ENCODE measurements at places on chromosomes 5 and 9. TPM values are rescaled to one million over a fixed set of nuclear protein-coding genes. Genes with fewer than 3 reads are reported as not detected.

Gene TNFSF15
- 0.05 TPM for total RNA-seq

DNA sequence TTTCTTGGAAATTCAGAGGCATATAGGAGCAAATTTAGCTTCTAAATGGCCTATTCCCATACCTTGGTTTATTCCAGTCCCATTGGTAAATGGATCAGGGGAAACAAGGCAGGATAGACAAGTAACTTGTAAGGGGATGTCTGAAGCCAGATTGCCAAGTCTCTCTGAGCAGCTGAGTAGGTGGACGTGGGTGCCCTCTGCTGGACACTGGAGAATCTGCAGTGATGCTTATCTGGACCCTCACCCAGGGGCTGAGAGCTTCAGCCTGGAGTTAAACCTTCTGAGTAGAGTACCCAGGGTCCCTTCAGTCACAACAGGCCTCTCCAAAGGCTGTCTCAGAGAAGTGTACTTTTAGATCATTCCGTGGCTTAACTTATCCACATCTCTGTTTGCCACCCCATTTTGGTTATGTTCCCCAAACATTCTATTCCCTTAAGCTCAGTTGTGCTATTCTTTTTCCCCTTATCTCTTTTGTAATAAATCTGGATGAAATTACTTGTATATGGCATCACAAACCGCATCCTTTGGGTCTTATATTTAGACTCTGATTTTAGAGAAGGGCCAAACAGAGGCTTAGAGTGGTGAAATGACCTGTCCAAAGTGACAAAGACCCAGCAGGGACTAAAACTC, 218.3 kb upstream of the GLRA1 start:
- DNase-seq, result peak; percentile 39

- DNase-seq, result no peak
These were observed 8.6 kb upstream of the PTGES start for GRCh38 chr9:129761293-129761900.

DNA sequence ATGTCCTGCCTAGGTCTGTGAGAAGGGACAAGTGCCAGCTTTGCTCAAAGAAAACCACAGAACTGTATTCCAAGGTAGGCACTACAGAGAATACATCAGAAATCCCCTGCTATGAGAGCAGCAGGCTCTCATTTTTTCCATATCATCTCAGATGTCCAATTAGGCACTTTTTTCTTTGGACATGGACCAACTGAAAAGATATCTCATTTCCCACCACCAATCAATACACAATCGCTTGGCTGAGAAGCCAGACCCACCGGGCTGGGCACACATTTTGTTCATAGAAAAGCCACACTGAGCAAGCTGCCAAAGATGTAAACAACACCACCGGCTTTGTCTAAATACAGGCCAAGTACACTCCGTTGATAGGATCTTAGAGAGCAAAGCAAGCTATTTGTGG, 25.9 kb downstream of the STOM start:
- DNase-seq, result no peak

GRCh38 chr9:34589636-34590380, at the start of gene CNTFR:
Gene CNTFR (minus strand): TSS chr9:34589724. CDS start chr9:34568981, 20,743 bp downstream.
- no peak for DNase-seq

DNA sequence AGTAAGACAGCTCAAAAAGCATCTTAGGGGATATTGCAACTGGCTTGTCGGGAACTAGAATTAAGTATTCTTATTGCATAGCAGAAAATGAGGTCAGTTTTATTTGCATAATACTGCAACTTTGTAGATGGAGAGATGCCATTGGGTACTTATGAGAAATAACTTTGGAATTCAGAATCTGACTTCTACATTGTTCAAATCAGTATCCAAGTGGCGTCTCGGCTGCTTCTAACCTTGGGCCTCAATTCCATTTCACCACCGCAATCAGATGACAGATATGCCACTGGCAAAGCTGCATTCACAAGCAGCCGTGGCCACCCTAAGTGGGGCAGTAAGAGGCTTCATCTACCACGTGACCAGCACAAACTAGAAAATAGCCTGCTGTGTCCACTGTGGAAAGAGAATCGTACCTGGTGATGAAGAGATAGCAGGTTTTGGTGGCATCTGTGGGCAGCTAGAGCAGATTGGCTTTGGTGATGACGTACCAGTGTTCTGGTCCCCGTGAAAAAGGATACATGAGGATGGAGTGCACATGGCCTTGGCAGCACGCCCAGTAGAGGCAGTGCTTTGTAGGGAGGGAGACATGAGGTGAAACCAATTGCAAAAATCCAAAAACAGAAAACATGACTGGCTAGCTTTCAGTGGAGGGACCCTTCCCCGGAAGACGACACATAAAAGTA, 116.6 kb downstream of the KLHL3 start:
- DNase-seq, result no peak

DNA sequence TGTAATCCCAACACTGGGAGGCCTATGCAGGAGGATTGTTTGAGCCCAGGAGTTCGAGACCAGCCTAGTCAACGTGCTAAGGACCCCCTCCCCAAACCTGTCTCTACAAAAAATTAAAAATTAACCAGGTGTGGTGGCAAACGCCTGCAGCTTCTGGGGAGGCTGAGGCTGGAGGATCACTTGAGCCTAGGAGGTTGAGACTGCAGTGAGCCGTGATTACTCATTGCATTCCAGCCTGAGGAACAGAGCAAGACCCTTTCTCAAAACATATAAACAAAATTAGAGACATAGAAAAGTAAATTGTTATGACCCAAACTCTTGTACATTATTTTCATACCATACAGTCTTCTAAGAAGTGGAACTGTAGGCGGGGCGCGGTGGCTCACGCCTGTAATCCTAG, 1.1 kb downstream of the GPR107 start:
- no peak for DNase-seq

Gene NDST1
- total RNA-seq, result 13.7 TPM

GRCh38 chr9:107833295-107833694, 343.7 kb upstream of the KLF4 start:
- no peak for DNase-seq

Gene TCF7
- 405 TPM for total RNA-seq

DNA sequence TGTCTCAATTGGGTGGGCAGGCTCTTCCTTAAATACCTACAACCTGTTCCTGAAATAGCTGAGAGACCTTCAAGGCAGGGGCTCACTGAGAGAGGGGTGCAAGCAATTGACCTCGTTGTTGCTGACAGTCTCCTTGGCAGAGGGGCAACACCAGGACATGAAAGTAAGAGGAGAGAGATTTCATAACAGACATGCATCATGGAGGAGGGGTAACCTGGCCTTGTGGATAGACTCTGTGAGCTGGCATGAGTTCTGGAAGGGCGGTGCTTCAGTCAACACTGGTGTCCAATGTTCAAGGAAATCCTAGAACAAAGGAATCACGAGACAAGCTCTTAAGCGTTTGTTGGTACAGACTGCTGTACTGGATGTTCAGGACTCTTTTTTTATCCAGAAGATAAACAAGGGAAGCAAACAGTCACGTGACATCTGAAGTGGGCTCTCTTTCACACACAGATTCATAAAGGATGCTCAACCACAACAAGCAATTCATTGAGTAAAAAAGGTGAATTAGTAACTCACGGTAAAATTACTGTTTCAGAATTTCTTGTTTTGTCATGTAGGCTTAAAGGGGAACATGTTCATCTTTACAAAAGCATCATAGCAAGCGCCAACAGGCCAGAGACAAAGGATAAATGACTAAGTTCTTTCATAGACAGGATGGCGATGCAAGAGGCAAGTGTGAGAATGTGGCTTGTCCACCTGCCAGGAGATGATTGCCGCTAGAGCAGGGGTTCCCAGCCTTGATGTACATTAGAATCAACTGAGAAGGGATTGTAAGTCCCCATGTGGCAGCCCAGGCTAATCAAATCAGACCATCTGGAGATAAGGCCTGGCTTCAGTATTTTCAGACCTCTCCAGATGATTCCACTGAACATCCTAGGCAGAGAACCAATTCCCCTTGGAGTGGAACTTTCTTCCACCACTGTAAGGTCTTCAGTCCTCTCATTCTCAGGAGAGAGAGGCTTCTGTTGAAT, 20.7 kb downstream of the ANKRA2 start:
- no peak for DNase-seq

DNA sequence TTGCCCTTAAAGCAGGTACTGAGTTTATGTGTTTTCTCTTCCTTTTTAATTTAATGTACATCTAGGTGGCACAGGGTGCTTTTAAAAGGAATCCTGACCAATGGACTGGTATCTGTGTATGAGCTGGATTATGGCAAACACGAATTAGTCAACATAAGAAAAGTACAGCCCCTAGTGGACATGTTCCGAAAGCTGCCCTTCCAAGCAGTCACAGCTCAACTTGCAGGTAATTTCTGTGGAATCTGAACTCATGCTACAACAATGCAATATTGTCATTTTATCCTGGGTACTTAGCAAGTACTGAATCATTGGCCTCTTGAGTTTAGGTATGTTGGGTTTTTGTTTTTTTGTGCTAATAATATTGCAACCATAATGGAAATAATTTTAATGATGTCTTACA, 14.4 kb upstream of the TMOD1 start:
- DNase-seq, result no peak

DNA sequence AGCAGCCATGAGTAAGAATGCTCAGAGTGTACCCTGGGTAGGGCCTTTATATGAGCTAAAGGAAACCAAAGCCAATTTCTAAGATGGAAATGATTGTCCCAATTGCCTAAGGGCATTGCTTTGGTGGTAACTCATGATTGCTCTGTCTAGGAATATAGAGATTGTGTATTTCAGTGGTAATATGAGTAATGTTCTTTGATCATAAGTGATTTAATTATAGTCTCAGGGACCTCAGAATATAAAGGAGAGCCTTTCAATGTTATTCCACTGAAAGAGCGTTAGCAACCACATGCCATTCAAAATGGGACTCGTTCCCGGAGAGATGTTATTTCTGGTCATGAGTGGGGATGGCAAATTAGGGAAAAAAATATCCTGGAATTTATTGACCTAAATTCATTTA, 340.5 kb downstream of the ARHGEF28 start:
- no peak for DNase-seq

- DNase-seq, result no peak
These were observed 441.9 kb upstream of the PIK3R1 start for GRCh38 chr5:67773411-67774266.

GRCh38 chr9:114284316-114285060, 38.4 kb upstream of the ORM1 start:
- no peak for DNase-seq

Gene FAM221B
- not detected for total RNA-seq

GRCh38 chr5:44885903-44886302, 77.2 kb downstream of the MRPS30 start:
- no peak for DNase-seq

- no peak for DNase-seq
These were observed 179.0 kb downstream of the C9orf50 start for GRCh38 chr9:129441852-129442251.

GRCh38 chr5:172690258-172691075, 49.4 kb downstream of the NEURL1B start:
- no peak for DNase-seq
